ENCODE measurements at places on chromosomes 16 and 17. TPM values are rescaled to one million over a fixed set of nuclear protein-coding genes. Genes with fewer than 3 reads are reported as not detected.
A peak's percentile ranks its signal among the peaks of the same experiment; 100 is the strongest.

DNA sequence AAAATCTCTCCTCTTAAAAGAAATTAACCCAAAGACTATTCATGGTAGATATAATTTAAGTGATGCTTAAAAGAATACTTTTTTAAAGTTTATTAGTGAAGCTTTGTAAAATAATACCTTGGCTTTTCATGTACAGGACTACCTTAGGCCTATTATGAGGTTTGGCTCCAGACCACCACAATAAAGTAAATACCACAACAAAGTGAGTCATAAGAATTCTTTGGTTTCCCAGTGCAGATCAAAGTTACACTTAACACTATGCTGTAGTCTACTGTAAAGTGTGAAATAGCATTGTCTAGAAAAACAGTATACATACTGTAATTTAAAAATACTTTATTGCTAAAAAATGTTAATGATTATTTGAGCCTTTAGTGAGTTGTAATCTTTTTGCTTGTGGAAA, 31.7 kb downstream of the CLTC start:
- no peak for DNase-seq

DNA sequence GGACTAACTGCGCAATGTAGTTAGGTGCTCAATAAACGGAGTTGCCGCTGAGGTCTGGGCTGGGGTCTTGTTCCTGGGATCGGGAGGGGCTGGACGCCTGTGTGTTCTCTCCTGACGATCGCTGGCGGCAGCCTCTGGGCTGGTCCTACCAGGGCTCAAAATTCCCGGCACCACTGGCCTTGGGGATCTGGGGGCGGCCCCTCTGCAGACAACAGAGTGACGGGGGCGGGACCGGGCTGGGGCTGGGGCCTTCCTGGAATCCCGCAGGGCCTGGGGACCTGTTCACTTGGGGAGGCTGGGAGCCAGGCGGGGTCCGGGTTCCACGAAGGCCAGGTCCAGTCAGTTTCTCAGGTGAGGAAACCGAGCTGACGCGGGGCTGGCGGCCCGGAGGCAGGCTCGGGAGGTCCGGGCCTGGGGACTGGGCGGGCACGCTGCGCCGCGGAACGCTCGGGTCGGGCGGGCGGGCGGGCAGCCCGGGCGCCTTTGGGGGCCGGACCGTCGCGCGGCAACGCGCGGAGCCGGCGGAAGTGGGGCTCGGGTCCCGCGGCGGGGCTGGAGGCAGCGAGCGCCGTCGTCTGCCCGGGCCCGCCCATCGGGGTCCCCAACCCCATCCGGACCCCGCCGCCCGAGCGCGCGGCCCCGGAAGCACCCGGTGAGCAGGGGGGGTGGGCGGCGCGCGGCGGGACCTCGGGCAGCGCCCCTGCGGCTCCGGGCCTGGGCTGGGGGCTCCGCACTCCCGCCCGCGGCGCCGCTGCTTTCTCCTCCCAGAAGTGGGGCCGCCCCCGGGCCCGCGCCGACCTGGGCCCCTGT, at the start of gene PIGQ:
Gene PIGQ, plus strand, starts transcription at position 524 of the 810 bp plus-strand sequence. CDS start 4,107 bp downstream, outside the sequence.
- no peak for DNase-seq

DNA sequence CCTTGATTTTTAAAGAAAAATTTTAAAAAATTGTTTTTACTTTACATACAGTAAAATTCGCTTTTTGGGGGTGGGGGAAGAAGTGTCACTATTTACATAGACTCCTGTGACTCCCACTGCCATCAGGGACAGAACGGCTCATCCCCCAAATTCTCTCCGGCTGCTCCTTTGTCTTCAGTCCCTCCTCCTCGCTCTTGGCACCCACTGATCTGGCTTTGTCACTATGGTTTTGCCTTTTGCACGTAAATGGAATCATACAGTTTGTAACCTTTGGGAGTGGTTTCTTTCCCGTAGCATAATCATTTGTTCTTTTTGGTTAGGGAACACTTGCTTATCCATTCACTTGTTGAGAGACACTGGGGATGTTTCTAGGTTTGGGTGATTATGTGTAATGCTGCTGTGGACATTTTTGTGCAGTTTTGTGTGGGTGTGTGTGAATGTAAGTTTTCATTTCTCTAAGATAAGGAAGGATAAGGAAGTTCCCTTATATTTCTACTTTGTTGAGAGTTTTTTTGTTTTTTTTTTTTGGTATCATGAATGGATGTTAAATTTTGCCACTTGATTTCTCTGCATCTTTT, 27.4 kb downstream of the RAB11FIP4 start:
- DNase-seq, result no peak

DNA sequence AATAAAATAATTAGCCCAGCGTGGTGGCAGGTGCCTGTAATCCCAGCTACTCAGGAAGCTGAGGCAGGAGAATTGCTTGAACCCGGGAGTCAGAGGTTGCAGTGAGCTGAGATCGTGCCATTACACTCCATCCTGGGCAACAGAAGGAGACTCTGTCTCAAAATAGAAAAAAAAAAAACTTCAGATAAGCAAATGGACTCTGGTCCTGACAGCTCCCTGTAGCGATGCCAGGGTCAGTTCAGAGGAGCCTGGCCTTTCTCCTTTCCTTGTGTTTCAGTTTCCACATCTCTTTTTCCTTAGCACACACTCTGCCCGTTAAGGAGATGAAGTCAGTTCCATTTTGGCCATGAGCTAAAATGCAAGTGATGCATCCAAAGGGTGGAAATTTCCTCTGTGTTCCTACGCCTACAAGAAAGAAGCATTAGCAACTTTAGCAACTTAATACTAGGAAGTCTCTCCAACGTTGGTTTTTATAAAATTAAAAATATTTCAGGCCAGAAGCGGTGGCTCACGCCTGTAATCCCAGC, 11.6 kb upstream of the GRB2 start:
- DNase-seq, result no peak

- DNase-seq, result no peak
Observed at GRCh38 chr17:10352893-10353292, 19.9 kb downstream of the MYH13 start.

- no peak for DNase-seq
Observed at GRCh38 chr17:72266112-72266775, 145.4 kb downstream of the SOX9 start.

DNA sequence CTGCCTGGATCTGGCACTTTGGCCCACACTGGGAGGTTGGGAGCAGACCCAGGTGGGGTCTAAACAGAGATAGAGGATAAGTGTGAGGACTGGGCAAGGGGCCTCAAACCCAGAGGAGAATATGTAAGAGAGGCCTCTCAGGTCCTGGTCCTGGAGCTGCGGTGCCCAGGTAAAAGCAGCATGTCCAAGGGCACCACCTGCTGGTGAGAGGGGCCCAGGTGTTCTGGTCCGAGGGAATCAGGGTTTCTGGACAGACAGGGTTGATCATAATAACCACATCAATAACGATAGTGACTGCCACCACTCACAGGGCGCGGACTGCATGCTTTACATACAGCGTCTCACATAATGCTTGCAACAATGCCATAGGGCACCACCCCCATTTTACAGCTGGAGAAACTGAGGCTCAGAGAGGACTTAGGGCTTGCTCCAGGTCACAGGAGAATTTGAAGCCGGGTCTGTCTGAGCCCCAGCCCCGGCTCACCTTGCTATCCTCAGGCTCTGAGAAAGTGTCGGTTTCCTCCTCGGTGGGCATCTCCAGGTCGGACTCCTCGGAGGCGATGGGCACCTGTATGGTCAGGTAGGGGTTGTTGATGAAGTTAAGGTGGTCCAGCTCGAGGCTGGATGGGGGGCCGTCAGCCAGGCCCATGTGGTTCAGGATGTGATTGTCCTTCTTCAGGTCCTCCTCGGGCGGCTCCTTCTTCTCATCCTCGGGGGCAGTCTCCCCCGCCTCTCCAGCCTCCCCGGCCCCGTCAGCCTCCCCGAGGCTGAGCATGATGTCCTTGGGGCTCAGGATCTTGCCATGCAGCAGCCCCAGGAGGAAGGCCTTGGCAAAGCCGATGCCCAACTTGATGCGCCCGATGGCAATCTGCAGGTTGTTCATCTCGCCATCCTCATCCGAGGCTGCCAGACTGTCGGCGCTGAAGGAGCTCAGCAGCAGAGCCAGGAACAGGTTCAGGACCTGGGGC, 19.1 kb upstream of the CD79B start:
- no peak for DNase-seq

DNA sequence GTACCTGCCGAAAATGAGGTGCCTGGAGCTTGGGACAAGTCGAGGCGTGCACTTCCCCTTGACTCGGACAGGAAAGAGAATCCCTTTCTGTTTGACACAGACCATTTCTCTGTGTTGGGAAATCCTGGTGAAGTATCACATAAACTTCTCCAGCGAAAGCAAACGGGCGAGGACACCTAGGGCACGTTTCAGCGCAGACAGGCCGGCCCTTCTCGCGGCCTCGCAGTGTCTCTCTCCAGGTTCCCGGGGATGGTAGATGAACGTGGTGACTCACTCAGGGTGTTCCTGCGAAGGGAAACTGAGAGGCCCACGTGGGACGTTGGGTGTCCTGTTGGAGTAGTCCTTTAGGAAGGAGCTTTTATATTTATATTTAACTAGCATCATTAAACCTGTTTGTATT, 36.3 kb upstream of the ZNF750 start:
- DNase-seq, result no peak

DNA sequence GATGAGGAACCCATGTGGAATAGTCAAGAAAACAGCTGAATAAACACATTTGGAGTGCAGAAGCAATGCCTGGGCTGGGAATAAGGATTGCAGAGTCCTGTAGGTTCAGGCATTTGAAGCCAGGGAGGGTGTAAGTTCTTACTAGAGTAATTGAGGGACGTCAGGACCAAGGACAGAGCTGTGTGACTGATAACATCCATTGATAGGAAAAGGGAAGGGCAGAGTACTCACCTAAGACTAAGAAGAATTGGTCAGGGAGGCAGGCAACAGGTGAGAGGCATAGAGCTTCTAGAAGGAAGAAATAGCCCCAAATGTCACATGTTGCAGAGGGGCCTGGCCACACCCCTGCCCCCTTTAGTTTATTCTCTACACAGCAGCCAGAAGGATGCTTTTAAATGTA, 79.8 kb upstream of the TMEM132E start:
- DNase-seq, result peak; percentile 42

GRCh38 chr17:32773856-32774694, 102.8 kb downstream of the MYO1D start:
- DNase-seq, result no peak

Gene ITGA2B
- polyA plus RNA-seq, result 10.0 TPM

Measured in left renal pelvis (tissue), 4 donors.